ENCODE measurements at places on chromosomes 5 and 9.

DNA sequence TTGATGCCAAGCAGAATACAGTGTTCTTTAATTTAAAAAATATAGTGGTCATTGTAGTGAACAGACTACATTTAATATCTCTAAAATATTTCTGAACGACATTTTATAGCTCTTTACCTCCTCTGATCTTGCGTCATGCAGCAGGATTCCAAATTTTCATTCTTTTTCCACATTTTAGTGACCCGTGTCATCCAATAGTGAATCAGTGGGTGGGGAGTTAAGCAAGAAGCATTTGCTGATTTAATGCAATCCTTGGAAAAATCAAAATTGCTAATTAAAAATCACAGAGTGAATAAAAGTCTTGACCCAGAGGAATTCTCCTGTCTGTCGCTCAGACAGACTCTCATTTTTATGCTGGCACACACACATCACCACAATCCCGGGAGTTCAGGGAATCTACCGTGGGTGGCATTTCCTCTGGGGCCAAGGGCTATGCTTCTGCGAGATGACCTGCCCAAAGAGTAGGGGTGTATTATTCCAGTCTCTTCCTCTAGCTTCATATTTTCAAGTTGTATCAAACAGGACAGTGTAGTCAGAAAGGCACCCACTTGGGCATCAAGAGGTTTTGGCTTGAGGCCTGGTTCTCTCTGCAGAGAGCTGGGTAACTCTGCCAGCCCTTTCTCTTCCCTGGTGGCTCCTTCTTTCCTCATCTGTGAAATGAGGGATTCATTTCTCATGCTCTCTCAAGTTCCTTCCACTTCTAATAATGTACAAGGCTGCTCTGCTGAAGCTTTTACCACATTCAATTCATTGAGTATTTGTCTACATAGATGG is 24.8 kb upstream of the OTP start:
- DNase-seq = no peak

DNA sequence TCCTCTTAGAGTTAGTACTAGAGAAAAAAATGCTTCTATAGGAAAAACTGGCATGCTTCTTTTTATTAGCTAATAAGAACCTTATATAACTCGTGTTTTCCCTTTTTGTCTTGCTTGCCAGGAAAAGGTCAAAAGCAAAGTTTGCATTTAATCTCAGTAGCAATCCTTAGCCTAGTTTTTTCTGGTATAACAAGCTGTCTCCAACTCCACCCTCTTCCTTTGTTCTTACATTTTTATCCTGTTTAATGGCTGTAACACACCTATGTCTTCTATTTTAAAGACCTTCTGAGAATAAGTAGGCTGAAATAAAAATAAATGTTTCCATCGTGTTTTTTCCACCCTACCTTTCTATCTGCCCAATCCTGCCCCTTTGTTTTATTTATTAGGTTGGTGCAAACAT is 158.3 kb downstream of the SNCAIP start:
- DNase-seq = no peak

DNA sequence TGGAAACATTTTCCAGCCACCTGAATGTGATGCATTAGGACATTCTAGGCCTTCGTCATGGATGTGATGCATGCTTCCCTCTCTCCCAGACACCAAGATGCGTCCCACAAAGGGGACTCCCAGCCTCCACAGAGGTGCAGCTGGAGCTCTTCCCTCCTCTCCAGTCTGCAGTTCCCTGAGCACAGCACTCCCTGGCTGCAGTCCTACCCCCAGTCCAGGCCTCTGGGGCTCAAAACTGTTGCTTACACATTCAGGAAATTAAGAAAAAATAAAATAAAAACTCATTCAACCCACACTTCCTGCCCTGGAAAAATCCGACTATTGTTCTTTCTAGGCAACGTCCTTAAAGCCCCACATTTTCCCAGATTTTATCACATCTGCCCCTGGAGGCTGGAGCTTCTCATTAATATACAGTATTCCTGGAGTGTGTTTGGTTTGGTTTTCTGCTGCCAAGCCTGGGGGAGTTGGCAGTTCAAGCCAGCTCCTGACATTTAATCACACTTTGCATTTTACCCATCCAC is 78.4 kb upstream of the ICE1 start:
- no peak for DNase-seq

GRCh38 chr9:33233626-33234342 is 6.2 kb upstream of the SPINK4 start:
- peak; percentile 99 for DNase-seq

DNA sequence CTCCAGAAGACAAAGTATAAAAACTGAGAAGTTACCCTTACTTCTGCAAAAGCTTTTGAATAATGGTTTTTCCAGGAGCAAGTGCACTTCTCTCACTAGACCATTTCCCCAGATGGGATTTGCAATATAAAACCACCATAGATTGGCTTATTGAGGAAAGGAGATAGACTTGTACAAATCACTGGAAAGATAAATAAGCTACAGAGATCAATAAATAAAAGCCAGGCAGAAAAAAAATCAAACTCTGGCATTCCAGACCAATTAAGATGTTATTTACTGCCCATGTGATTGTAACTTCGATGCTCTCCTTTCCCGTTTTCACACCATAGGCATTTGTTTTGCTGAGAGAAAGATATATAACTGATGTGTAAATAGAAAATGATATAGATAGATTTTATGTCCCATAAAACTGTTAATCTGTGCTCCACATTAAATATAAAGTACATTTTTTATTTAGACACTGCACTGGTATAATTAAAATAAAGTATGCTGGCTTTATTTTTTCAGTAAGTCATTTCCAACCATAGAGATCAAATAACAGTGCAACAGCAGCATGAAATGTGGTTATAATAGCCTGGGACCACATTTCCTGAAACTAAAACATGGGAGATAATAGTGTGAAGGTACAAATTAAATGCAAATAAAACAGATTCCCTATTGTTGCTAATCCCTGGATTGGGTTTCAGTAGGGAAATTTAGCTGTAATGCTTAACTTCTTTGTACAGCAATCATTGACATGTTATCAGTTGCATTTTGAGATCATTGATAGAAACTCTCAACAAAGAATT is 177.7 kb downstream of the NR2F1-AS1 start:
- DNase-seq = no peak

DNA sequence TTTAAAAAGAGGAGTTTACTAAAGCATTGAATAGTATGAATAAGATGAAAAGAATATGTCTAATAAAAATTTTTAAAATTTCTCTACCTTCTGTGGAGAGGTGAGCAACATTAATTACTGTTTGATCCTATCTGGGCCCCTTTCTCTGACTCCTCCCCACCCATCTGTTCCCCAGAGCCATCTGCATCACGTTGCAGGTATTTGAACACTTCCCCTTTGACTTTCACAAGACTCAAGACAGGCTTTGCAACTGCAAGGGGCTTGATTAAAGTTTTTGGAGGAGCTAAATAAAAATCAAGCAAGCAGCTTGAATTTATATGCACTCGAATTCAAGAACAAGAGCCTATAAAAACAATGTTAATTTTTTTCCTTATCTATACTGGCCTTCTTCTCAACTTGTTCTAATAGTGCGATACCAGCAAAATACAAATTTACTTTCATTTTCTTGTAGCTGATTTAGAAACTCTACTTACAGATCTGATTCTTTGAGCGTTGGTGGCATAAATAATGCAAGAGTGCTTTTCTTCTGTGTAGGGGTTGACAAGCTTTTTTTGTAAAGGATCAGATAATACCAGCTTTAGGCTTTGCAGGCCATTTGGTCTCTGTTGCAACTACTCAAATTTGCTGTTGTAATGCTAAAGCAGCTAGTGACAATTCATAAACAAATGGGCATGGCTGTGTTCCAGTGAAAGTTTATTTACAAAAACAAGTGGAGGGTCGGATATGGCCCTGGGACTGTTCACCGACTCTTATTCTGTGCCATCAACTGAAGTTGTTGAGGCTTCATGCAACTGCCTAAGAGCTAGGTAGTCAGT is 21.2 kb downstream of the TXNDC8 start:
- DNase-seq = no peak

GRCh38 chr5:50967009-50967562 is 300.6 kb downstream of the PARP8 start:
- DNase-seq = no peak

DNA sequence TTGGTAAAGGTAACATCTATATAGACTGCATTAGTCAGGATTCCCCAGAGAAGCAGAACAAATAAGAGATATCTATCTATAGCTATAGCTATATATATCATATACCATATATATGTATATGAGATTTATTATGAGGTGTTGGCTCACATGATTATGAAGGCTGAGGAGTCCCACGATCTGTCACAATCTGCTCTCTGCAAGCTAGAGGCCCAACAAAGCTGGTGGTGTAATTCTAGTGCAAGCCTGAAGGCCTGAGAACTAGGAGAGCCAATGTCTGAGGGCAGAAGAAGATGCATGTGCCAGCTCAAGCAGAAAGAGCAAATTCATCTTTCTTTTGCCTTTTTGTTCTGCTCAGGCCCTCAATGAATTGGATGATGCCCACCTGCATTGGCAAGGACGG is 102.2 kb upstream of the PLPPR1 start:
- no peak for DNase-seq

- no peak for DNase-seq
These were observed 1439.6 kb upstream of the C9orf72 start for GRCh38 chr9:29012911-29013310.

DNA sequence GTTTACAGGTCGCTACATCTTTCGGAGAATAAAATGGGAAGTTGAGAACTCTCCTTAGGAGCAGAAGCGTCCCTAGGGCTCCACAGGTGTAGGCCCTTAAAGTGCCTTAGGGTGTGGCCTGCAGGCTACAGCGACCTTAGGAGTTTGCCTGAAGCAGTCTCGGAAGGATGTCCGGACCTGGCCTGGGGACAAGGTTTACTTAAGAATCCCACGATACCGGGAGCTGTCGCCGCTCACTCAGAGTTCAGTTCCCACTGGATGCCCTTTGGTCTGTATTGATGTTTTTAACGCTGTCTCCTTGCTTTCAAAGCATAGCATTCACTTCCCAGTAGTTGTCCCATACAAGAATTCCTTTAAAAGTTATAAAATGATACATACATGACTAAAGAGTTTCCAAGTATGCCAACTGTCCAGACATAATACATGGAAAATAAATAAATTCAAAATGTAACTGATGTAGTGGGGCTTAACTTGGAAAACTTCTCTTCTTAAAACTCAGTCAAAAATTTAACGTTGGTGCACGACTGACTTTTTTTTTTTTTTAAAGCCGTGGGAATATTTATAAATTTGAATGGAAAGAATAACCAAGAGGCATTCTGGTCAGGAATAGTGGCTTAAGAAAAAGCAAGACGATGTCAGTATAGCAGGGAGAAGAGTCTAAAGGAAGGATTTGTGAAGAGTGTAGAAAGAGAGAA is 848 bp downstream of the RAD50 start:
- peak; percentile 82 for DNase-seq
